ENCODE measurements at places on chromosomes 12 and 14.

- DNase-seq, result no peak
Measured at GRCh38 chr12:77979597-77980250, 149.0 kb downstream of the NAV3 start.

- DNase-seq, result no peak
Measured at GRCh38 chr14:100730581-100730980, 3.9 kb downstream of the DLK1 start.

- DNase-seq, result no peak
Measured at GRCh38 chr12:73906757-73907156, 630.9 kb upstream of the ATXN7L3B start.

- DNase-seq, result no peak
Measured at GRCh38 chr14:53845813-53846693, 110.6 kb downstream of the BMP4 start.

DNA sequence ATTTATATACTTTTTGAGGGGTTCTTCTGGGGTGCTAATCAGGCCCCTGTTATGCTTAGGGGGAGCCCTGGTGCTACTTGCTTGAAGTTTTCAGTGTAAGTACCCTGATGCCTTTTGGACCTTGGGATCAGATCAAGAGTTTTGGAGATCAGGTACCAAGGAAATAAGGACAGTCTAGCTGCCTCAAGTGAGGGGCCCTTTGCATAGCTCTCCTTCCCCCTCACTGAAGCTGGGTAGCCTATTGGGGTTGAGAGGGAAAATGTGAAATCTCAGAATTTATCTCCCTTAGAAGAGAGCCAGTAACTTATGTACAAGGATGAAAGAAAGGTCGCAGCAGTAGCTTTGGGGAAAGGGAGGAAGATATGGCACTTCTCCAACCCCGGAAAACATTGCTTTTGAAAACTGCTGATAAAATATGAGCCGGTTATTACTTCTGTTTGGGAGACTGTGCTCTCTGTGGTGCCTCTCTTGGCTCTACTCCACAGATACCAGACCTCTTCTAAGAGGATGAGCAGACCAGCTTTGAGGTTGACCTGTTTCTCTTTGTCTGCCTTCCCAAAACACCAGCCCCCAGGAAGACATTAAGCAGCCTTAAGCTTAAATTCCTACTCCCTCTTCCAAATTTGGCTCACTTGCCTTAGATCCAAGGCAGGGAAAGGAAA lies 8.8 kb upstream of the AMHR2 start:
- DNase-seq, result no peak

GRCh38 chr14:90579816-90580215 lies 183.0 kb downstream of the CALM1 start:
- DNase-seq, result no peak

- no peak for DNase-seq
Measured at GRCh38 chr14:37046815-37047214, 125.6 kb downstream of the SLC25A21 start.

DNA sequence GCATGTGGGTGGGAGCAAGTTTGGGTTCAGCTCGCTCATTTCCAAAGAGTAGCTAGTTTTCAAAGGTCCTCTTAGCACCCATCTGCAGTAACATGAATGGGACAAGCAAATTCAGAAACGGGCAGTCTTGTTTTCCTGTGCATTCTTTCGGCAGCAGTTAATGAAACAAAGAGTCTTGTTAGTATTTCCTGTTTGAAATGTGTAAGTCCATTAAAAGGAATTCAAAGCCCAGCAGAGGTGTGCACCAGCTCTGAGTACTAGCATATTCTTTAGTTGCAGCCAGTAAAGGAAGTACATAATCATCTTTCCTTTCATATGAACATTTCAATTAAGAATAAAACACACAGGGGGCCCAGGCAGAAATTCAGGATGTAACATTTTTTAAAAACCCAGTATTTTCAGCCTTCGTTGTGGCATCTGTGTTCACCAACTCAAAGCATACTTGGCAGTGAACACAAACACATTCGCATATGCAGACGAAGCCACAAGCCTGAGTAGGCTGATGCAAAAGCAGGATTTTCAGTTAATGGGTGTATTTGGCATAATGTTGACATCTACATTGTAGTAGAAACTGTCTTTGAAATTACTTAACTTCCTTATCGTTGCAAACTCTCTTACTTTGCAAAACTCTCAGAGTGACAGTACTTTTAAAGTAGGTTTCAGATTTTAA lies 570.0 kb upstream of the FLRT2 start:
- DNase-seq, result no peak

DNA sequence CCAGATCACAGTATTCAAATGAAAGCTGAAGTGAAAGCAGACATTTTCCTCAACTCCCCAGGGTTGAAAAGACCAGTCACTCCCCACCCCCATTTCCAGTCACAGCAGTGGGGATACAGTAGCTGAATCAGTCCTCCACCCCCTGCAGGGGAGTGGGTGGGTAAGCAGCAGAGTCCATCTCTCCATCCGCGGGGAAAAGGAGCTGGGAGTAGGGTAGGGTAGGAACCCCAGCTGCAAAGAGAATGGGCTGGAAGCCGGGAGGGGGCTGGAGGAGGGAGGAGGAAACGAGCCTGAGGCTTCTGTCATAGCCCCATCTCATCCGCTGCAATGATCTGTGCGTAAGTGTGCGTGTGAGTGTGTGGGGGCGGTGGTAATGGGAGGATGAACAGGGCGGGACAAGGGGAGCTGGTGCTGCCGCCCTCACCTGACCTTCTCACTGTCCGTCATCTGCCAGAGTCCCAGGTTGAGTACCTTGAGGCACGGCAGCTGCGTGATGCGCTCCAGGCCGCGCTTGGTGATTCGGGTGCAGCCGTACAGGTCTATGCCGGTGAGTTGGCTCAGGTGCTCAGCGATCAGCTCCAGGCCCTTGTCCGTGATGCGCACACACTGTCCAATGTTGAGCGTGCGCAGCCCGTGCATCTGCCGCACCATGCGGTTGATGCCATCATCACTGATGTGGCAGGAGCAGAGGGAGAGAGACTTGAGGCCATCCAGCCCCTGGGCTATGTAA lies 1.8 kb downstream of the FBXL14 start:
- DNase-seq, result peak; percentile 61

GRCh38 chr12:23098110-23098509 lies 473.1 kb downstream of the ETNK1 start:
- DNase-seq, result peak; percentile 34

- DNase-seq, result no peak
Measured at GRCh38 chr14:105938055-105938863, 411.9 kb downstream of the TMEM121 start.

- DNase-seq, result peak; percentile 62
Measured at GRCh38 chr14:95098984-95099599, 58.2 kb downstream of the DICER1 start.

DNA sequence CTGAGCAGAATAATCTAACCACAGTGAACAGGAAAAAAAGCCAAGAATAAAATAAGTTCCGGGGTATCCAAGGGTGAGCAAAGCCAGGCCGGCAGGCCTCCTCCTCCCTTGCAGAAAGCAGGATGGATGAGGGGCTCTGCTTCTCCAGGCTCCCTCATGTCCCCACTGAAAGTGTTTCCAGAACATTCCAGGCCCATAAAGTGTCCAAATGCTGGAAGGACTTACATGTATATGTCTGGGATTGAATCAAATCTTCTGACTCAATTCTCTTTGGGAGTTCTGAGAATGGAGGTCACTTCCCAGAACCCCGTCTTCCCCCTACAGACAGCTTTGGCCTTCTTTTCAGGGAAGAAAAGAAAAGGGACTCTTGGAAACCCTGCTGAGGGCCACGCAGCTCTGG lies 25.0 kb upstream of the BDKRB1 start:
- no peak for DNase-seq

DNA sequence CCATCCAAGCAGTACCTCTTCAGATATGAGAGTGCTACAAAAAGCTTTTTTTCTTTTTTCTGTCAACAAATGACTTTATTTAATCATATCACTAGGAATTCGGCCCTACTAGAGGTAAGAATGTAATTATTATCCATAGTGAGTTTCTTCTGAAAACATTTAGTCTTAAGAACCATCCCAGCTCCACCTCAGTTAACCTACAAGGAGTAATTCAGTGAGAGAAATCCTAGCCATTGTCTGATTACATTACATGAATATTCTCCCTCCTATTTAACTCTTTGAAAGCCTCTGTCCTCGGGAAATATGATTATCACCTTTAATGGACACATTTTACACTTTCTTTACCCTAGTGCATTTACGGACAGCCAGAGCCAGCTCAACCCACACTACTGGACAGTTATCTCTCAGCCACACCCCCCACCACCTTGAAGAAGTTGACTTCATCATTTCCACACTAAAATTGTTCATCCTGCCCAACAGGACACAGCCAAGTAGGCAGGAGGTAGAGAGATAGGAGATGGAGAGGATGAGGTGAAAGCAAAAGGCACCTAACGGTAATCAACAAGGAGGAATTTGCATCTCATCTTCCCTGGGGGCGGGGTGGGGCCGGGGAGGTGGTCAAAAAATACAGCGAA lies 1.3 kb downstream of the PPFIA2 start:
- no peak for DNase-seq

- DNase-seq, result peak; percentile 70
Measured at GRCh38 chr12:95473231-95473883, 595 bp upstream of the METAP2 start.

- no peak for DNase-seq
Measured at GRCh38 chr14:60661721-60662120, 12.4 kb upstream of the SIX1 start.
